GM18507 (cell line): ENCODE measurements at places on chromosomes 5 and 9.

- no peak for DNase-seq
Measured at GRCh38 chr5:81694726-81695125, 56.2 kb downstream of the SSBP2 start.

GRCh38 chr5:68071736-68072135, 143.8 kb upstream of the PIK3R1 start:
- DNase-seq, result no peak

GRCh38 chr9:108166519-108166918, 677.0 kb upstream of the KLF4 start:
- DNase-seq, result no peak

- DNase-seq, result no peak
Measured at GRCh38 chr5:74516211-74516636, 124.3 kb downstream of the ENC1 start.
